ENCODE measurements at places on chromosomes 2 and 18.

- DNase-seq = no peak
Observed at GRCh38 chr2:72794572-72794971, 31.3 kb downstream of the EXOC6B start.

- no peak for DNase-seq
Observed at GRCh38 chr18:13308369-13308768, 89.8 kb downstream of the LDLRAD4 start.

GRCh38 chr2:221478485-221478863 lies 93.6 kb downstream of the EPHA4 start:
- no peak for DNase-seq

- DNase-seq = no peak
Observed at GRCh38 chr2:172858473-172858745, 122.8 kb downstream of the RAPGEF4 start.

DNA sequence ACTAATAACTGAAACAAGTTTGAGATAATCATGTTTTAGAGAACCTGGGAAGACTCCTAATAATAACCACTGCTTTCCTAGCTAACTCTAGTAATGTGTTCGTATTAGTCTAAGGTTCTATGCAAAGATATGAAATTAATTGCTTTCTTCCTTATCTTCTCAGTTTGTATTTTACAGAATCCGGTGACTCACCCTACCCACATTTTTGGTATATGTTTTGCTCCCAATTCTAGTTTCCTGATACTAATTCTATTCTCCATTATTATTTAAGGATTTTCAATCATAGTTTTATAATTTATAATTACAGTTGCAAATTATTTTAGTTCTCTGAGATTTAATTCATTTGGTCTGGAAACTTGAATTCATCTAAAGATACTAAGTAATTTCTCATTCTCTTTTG lies 394.6 kb upstream of the SETBP1 start:
- DNase-seq = no peak

GRCh38 chr2:171367692-171368091 lies 66.1 kb downstream of the METTL8 start:
- no peak for DNase-seq

GRCh38 chr2:27086724-27087593 lies at the start of gene KHK:
Gene KHK (plus strand): TSS chr2:27086772. CDS start chr2:27087260, 488 bp downstream.
- DNase-seq = no peak

- peak; percentile 30 for DNase-seq
Observed at GRCh38 chr2:20596973-20597859, 53.7 kb downstream of the HS1BP3 start.

GRCh38 chr2:131038258-131039100 lies 54.8 kb downstream of the FAM168B start:
- DNase-seq = no peak

- DNase-seq = no peak
Observed at GRCh38 chr2:147916723-147917122, 71.9 kb downstream of the ACVR2A start.
